ENCODE measurements at places on chromosomes 1 and 21.

- no peak for DNase-seq
Observed at GRCh38 chr1:191905781-191906180, 252.5 kb upstream of the RGS18 start.

DNA sequence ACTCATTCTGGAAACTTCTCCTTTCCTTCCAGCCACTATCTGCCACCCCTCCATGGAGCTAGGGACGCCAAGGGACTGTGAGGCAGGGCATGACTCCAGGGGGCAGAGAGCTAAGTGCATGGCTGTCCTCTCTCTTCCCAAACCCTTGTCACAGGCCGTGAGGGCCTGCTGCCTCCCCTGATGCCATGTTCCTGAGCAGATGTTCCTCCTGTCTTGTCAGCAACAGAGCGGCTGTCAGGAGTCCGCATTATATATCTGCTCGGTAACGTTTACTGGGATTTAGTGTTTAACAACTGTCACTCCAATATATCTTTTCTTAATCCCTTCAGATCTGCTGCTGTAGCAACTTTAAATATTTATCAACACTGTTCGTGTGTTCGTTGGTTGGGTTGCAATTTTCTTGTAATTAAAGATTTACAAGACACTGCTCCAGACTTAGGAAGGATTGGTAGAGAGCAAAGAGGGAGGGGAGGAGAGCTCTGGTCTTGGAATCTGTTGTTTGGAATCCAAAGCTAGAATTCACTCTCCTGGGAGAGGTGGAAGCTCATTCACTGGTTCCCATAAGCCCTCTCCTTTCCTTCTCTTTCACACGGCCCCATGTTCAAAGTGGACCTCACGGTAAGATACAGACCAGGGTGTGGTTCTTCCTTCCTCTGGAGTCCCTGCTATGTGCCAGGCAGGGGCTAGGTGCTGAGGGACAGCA, 76.2 kb downstream of the MDM4 start:
- no peak for DNase-seq

GRCh38 chr1:36579039-36579438, 96.3 kb upstream of the CSF3R start:
- no peak for DNase-seq

GRCh38 chr1:234891427-234891826, 237.2 kb downstream of the TOMM20 start:
- DNase-seq = peak; percentile 42

GRCh38 chr1:26335774-26336476, 18.0 kb downstream of the CRYBG2 start:
- no peak for DNase-seq

Measured in DMS79 (cell line).